ENCODE measurements at places on chromosomes 7 and 10. TPM values are rescaled to one million over a fixed set of nuclear protein-coding genes. Genes with fewer than 3 reads are reported as not detected.

The PRLHR gene
- not detected for total RNA-seq

The ADD3 gene
- total RNA-seq = 74.3 TPM

The WDR86 gene
- total RNA-seq = 17.4 TPM

The ANXA8L1 gene
- 10.5 TPM for total RNA-seq

DNA sequence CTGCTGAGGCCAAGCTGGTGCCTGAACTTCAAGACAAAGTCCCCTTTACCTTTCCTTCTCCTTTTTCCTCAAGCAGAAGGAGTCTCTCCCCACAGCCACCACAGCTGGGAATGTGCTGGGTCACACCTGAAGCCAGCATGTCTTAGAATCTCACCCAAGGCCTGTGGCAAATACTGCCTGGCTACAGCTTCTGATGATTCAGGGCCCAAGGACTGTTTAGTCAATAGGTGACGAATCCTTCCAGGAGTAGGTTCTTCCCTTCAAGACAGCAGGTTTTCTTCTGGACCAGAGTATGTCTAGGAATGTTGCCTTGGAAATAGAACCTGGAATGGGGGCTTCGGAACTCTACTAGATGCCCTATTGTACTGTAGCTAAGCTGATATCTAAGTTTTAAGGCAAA, 374.6 kb downstream of the KIF20B start:
- H3K36me3 ChIP-seq = no peaks in the 10 kb centered on the region
- H3K4me1 ChIP-seq = no peaks in the 10 kb centered on the region
- no peak overlapping the region for H3K27ac ChIP-seq
- DNase-seq = no peak

- no peak overlapping the region for H3K4me3 ChIP-seq
- no peaks in the 10 kb centered on the region for H3K36me3 ChIP-seq
These were observed 121.7 kb upstream of the TRIM24 start for GRCh38 chr7:138338361-138338760.

All from upper lobe of left lung (tissue), 6 donors.